ENCODE measurements at places on chromosomes 6 and 20. TPM values are rescaled to one million over a fixed set of nuclear protein-coding genes. Genes with fewer than 3 reads are reported as not detected.

UNC93A gene
- total RNA-seq, result not detected

DNA sequence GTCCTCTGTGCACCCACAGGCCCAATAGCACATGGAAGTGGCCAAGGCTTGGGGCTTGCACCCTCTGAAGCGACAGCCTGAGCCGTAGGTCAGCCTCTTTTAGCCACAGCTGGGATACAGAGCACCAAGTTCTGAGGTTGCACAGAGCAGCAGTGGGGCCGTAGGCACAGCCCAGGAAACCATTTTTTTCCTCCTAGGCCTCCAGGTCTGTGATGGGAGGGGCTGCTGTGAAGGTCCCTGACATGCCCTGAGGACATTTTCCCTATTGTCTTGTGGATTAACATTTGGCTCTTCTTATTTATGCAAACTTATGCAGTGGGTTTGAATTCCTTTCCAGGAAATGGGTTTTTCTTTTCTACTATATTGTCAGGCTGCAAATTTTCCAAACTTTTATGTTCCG lies 878.7 kb upstream of the MAN1A1 start:
- DNase-seq, result no peak

MUC21 gene
- not detected for total RNA-seq

SLC17A2 gene
- total RNA-seq, result not detected

DNA sequence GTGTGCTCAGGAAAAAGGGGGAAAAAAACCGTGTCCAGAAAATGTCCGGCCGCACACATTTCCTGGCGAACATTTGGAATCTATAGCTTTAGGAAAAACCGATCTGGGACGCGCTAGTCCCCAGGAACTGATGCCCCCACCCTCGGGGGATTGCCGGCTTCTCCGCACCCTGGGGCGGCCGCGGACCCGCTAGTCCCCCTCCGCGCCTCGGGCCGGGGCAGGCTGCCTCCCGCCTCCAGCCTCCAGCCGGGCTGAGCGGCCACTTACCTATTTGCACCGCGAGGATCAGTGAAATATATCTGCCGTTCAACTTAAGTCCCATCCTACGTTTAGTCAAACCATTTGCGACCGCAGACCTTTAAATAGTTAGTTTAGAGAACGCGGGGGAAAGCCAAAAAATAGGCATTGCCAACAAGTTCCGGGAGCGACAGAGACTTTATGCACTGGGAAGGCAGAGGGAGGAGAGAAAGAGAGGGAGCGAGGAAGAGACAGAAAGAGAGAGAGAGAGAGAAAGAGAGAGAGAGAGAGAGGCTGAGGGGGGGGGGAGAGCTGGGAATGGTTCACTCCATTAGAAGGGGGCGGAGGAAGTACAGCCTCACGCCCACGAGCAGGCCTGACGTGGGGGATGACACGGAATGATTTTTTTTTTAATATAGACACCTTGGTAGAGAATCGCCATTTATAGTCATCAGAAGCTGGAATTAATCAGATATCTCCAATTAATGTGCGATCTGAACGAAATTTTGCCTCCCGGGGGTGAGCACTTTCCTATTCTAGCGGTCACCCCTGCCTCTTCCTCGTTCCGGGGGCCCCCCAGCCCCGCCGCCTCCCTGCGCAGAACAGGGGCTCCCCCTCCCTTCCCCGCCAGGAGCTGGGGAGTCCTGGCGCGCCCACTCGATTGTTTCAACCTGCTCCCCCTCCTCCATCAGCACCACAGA lies at the start of gene NRN1:
NRN1 (minus strand) TSS at position 498 of the 938 bp plus-strand sequence; CDS start at position 322, 176 bp downstream.
- no peak for DNase-seq

DNA sequence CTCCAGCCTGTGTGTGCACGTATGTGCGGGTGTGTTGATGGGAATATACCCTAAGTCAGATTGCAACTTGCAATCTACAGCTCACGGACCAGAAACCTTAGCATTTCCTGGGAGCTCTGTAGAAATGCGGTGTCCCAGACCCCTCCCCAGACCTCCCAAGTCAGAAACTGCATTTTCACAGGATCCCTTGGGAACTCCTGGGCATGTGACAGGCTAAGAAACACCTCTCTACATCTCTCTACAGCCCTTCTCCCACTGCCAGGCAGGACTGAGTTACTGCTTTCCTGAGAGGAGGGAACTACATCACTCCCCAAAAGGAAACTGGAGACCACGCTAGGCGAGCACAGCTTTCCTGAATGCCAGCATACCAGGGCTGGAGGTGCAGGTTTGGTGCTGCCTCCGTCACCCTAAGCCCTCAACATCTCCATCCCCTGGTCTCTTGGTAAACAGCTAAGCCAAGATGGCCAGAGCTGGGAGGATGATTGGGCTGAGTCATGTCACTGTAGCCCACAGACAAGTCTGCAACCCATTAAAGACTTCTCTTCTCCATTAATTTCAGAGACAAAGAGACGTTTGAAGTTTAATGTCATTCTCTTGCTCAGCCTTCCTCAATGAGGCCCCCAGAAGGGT lies 194.4 kb downstream of the BMP7 start:
- DNase-seq, result no peak

- DNase-seq, result no peak
Measured at GRCh38 chr6:155604991-155605390, 149.4 kb upstream of the NOX3 start.

All from omental fat pad (tissue), 4 donors.